SW 1271 (cell line): ENCODE measurements at places on chromosomes 2 and 18.

- no peak for DNase-seq
Measured at GRCh38 chr2:34069604-34070003, 470.5 kb upstream of the FAM98A start.

- DNase-seq = no peak
Measured at GRCh38 chr18:75777630-75778029, 350.1 kb upstream of the SMIM21 start.

DNA sequence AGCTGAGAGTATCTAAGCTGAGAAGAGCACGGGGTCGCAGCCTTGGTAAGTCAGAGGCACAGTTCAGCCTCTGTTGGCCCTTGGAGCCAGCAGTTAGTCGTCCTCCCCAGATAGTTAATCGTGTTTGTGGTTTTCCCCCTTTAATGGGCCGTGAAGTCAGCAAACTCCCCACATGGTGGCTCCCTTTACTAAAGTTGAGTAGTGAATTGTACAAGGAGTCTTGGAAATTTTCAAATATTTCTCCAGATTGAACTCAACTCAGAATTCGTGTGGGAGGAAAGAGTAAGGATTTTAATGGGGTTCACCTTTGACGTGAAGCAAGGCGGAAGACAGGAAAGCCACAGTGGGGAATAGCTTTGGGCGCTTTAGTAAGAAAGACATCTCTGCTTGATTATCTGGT is 2.4 kb upstream of the ADCYAP1 start:
- no peak for DNase-seq

GRCh38 chr18:73663581-73663980 is 484.1 kb downstream of the FBXO15 start:
- DNase-seq = no peak

GRCh38 chr18:577643-578375 is 2.4 kb upstream of the CETN1 start:
- DNase-seq = no peak

DNA sequence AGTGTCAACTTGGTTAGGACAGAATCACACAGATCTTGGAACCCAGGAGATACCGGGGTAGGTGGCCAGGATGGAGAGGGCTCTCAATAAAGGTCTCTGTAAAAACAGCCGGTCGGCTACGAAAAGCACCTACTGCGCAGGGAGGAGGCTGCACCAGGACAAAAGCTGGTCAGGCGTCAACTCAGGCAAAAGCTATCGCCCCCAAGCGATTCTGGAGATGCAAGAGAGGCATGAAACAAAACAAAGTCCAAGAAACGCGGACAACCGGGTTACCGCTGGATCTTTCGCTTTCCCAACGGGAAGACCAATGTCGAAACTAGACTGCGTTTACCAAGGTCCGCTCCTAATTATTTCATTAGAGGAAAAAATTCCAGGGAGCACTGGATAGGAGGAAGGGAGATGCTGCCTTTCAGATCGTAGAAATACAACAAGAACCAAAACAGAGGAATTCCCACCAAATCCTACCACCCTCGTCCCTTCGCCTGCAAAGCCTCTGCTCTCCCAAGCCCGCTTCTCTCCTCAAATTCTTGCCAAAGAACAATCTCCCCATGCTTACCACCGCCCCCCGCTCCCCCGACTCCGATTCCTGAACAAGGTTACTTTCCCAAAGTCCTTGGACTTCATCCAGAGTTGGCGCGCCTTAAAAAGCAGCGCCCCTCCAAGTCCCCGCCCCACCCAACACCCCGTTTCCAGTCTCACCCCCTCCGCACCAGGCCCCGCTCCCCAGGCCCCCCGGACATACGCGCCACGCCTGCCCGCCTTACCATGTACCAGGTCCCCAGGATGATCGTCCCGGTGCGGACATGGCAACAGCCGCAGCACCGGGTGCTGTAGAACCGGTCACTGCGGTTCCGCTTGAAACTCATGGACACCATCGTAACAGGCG is 539 bp downstream of the LAPTM4A start:
- peak; percentile 45 for DNase-seq

GRCh38 chr2:204900487-204900886 is 355.2 kb downstream of the PARD3B start:
- no peak for DNase-seq

DNA sequence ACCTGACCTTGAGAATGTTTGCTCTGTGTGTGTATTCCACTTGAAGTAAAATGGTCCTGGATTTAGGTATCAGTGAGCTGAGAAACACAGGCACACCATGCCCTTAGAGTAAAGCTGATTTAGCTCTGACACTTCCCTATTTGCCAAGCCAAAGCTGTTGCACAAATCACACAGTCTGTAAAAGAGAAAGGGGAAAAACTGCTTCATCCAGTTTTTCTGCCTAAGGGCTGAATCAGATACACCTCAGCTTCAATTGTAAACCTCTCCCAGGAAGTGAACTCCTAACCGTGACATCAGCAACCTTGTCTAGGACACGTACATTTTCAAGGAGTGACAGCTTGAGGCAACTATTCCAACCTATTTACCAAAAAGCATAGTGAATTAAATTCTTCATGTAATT is 150.4 kb downstream of the NR4A2 start:
- DNase-seq = no peak
